ENCODE measurements at places on chromosomes 11 and 22.
A peak's percentile ranks its signal among the peaks of the same experiment; 100 is the strongest.

- peak; percentile 29 for DNase-seq
Observed at GRCh38 chr11:62560566-62561103, 13.1 kb downstream of the EEF1G start.

GRCh38 chr11:121964591-121964990 is 151.4 kb downstream of the BLID start:
- DNase-seq, result no peak

- no peak for DNase-seq
Observed at GRCh38 chr11:2730272-2731129, 30.7 kb upstream of the KCNQ1OT1 start.

DNA sequence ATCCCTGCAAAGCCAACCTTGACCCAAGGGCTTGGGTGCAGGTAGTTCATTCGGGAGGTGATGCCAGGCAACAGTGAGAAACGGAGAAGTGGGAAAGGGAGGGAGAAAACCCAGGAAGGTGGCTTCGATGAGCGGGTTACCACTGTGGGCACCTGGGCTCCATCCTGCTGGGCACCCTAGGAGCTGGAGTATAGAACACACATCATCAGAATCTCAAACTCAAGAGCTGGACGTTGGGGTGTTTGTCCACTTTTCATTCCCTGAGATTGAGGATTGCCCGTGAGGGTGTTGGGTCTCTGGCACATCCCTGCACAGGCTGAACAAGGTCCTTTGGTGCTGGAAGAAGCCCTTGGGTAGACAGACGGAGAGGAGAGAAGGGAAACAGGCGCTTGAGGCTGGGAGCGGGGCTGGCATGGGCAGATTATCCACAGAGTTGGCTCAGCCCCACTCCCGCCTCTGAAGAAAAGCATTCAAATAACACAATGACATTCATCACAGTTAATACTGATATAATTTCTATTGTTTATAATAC is 70.4 kb downstream of the LRRC32 start:
- DNase-seq, result no peak

DNA sequence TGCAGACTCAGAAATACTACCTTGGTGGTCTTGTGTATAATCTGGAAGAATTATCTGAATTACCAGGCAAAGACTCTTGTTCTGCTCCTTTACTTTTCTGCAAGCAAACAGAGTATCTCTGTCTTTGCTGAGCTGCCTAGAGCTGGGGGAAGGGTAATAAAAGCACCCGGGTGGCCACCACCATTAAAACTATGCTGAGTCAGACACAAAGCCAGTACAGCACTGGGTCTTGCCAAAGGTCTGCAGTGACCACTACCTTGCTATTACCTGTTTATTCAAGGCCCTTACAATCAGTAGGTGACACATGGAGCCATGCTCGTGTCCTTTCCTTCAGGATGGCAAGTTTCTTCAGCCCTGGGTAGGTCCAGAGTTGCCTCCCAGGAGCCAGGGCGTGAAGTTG is 420.6 kb upstream of the CNTN5 start:
- DNase-seq, result no peak

- DNase-seq, result no peak
Observed at GRCh38 chr11:95505927-95506426, 275.0 kb upstream of the SESN3 start.

- DNase-seq, result no peak
Observed at GRCh38 chr11:31005202-31005601, 364.3 kb downstream of the DCDC1 start.

- DNase-seq, result no peak
Observed at GRCh38 chr11:98828986-98829708, 191.6 kb upstream of the CNTN5 start.

GRCh38 chr11:27514076-27514475 is 7.5 kb upstream of the LIN7C start:
- no peak for DNase-seq

GRCh38 chr22:46646531-46647215 is 26.5 kb downstream of the GRAMD4 start:
- no peak for DNase-seq

DNA sequence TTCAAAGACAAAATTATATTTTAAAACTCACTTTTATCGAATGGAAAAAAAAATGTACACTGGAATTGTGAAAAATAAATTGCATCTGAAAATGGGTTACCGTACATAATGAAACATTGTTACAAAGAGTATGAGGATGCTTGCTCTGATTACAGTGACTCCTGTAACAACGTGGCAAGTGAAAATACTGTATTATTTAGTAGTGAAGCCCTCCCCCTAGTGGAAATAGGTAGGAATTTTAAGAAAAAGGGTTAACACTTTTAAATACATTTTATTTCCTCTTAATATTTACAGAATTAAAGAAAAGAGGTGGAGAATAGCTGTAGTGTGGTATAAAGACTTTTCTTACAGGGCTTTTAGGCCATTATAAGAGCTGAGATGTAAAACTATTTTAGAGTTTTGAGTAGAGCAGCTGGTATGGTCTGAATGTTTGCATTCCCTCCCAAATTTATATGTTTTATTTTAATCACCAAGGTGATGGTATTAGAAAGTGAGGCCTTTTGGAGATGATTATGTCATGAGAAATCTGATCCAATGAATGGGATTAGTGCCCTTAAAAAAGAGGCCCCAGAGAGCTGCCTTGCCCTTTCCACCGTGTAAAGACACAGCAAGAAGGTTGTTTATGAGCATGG is 25.2 kb downstream of the FAM76B start:
- DNase-seq, result peak; percentile 47

GRCh38 chr11:126413843-126414405 is 58.4 kb downstream of the ST3GAL4 start:
- no peak for DNase-seq

DNA sequence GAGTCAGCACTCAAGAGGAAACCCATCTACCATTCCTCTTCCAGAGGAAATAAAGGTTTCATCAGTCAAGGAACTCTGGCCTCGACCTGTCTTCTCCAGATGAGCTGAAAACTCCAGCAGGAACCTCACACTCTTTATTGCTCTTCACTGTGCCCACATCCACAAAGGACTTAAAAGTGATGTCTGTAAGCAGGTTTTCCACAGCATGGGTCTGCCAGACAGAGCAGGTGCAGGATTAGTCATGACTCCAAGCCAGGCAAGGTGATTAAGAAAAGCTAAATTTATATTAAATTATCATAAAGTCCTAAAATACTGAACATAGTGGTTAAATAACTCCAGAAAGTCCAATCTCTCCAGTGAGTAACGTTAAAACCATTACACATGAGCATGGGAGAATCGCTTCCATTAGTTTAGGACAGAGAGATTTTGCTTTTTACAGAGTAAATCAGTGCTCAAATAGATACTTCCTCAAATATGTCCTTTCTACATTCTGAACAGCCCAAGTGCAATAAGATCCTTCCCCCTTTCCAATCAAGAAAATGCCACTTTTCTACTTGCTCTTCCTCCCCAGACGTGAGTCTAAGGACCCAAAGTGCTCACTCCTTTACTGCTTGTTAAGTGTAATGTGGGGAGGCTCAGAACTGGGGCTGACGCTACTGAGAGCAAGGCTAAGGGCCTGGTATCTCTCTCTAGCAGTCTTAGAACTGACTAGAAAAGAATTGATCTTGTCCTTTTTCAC is 10.7 kb upstream of the CKAP5 start:
- no peak for DNase-seq

DNA sequence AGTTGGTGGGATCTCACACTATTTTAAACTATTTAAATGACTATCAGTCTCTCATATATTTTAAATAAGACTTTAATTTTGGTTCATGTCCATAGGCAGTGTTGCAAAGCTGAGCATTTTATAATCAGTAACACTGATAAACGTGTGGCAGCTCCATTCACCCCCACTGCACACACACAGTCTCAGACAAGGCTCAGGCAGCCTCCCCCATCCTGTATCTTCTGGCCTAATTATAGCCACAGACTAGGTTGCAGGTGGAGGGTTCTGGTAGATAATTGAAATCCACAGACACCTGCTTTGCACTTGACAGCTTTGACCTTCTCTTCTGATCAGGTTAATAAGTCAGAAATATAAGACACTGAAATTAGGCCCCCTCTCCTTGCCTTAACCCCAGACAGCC is 118.5 kb upstream of the LDLRAD3 start:
- no peak for DNase-seq

DNA sequence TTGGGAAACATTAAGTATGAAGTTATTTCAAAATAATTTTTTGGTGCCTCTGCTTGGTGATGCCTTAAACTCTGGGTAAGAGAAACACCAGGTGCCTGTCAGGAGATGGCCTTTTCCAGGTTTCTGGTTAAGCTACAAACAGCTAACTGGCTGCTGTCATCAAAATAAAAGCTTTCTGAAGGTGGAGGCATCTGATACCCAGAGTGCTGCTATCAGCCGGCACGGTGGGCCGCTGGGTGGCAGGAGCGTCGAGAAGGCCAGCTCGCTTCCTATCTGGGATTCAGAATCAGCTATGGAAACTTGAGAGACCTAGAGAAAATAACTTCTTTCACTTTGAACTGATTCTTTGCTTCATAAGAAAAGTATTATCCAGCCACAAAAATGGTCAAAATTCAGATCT is 80.8 kb upstream of the PITPNB start:
- no peak for DNase-seq

DNA sequence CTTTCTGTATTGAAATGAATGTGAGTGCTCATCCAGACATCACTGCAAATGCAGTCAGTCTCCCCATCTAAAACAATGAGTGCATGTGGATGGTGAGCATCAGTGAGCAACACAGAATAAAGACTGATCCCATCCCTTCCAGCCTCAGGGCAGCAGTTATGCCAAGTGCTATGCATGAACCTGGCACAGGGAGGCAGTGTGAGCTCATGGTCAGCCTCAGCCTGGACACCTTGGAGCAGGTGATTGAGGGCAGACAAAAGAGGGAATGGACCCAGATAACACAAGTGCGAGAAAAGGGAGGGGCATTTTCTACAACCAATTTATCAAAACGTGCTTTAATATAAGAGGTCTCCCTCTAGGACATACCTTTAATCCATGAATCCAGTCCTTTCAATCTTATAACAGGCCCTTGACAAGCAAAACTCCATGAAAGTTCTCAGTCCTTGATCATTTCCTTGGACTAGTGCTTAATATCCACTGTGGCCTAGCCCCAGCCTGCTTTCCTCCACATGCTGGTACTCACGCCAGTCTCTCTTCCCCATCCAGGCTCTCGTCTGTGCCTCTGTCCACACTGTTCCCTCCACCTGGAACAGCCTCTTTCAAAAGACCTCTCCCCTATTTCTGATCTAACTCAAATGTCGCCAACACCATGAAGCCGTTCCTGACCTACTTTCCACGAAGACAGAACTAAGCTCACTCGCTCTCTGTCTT is 50.5 kb upstream of the LRRC55 start:
- no peak for DNase-seq

- no peak for DNase-seq
Observed at GRCh38 chr22:42873356-42873755, 16.3 kb upstream of the ARFGAP3 start.

- DNase-seq, result no peak
Observed at GRCh38 chr11:57498540-57498939, 17.0 kb downstream of the SLC43A1 start.

- no peak for DNase-seq
Observed at GRCh38 chr11:10490398-10491241, 35.6 kb downstream of the AMPD3 start.

DNA sequence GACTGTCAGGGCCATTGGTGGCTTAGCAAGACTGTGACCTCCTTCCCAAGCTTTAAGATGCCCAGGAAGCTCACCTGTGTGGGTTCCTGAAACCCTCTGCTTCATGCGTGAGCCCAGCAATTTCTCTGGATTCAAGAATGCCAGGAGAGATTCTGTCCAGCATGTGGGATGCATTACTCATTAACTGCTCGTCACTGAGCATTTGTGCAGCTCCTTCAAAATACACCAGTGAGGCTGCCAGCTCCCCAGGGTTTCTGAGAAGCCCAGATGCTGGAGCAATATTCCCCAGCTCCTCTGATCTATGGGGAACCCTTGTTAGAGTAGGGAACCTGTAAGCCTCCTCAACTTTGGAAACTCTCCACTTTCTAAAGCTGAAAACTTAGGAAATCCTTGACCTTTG is 126.5 kb downstream of the CHST1 start:
- DNase-seq, result no peak

DNA sequence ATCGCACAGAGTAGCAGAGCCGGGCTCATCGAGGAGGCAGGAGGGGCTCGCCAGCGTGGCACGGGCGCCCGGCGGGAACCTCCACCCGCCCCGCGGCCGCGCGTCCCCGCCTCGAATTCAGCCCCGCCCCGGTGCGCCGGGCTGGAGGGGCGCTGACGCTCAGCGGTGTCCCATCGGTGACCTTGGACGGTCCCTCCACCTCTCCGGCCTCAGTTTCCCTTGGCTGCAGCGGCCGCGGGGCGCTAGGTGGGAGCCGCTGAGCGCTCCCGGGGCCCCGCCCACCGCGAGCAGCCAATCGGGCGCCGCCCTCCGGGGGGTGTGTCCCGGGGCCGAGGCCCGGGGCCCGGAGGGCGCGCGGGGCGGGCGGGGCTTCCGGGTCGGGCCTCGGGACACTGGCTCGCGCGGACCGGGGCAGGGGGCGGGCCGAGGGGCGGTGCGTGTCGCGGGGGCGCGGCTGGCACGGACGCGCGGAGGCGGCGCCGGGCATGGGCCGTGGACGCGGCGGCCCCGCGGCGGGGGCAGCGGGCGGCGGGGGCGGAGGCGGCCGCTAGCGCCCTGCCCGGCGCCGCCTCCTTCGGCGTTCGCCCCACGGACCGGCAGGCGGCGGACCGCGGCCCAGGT is at the start of gene PPARA:
TSS of gene PPARA (plus strand) at position 493 of the 621 bp plus-strand sequence. CDS start 47,858 bp downstream, outside the sequence.
- peak; percentile 51 for DNase-seq

DNA sequence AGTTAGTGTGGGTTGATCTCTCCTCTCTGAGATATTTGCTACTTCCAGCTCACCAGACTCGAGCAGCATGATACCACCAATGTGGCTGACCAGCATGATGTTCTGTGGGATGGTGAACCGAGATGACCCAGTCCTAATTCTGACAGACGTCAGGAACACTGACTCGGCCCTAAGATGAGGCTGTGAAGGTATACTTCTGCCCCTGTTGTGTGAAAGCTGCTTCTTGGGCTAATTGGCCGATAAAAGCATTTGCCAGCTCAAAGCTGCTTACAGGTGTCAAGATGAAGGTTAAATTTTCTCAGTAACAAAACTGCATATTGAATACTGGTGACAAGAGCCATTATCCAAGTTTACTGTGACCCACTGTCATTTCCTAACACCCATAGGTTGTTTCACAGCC is 151.4 kb downstream of the BRD1 start:
- DNase-seq, result no peak

- no peak for DNase-seq
Observed at GRCh38 chr11:130840679-130841078, 75.6 kb downstream of the SNX19 start.

- DNase-seq, result no peak
Observed at GRCh38 chr11:69965821-69966582, 112.1 kb upstream of the ANO1 start.

- DNase-seq, result no peak
Observed at GRCh38 chr22:39212721-39213376, 31.9 kb downstream of the PDGFB start.

DNA sequence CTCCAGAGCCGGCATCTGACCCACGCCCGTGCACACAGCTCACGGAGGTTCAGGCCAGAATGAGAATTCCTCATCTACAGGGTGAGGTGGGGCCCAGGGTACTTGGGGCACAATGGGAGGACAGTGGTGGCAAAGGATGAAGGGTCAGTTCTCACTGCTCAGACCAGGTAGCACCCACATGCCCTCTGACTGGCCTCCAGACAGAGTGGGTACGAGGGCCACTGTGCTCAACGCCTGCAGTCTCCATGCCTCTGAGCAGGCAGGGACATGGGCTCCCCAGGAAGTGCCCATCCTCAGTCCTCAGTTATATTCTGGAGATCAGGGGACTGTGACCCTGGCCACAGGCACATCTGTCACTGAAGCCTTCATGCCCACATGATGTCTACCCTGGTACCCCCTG is 13.0 kb upstream of the CDC42BPG start:
- DNase-seq, result no peak

Measured in NCI-H524 (cell line).